ENCODE measurements at places on chromosomes 16 and 17.

- peak; percentile 62 for DNase-seq
Measured at GRCh38 chr17:50064253-50065001, 8.5 kb downstream of the ITGA3 start.

DNA sequence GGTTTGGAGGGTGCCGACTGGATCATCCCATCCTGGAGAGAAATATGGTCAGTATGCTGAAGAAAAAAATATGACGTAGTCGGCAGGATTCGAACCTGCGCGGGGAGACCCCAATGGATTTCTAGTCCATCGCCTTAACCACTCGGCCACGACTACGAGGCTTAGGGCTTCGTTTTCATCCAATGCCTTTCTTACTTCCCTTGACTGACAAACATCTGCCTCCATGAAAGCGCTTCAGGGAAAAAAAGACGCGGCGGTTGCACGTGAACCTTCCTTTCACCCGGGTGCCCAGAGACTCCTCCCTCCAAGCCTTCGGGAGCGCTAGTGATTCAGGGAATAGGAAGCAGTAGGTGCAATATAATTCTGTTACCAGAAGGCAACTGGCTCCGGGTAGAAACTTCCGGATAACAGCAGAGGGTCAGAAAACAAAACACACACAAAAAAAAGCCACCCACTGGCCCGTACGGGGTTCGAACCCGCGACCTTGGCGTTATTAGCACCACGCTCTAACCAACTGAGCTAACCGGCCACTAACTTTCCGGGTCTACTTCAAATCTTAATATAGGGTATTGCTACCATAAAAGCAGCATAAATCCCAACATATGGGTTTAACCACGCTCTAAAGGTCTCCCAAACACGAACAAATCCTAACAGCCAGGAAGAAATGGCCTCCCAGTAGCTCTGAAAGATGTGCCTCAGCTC lies 16.3 kb upstream of the AURKB start:
- DNase-seq = no peak

DNA sequence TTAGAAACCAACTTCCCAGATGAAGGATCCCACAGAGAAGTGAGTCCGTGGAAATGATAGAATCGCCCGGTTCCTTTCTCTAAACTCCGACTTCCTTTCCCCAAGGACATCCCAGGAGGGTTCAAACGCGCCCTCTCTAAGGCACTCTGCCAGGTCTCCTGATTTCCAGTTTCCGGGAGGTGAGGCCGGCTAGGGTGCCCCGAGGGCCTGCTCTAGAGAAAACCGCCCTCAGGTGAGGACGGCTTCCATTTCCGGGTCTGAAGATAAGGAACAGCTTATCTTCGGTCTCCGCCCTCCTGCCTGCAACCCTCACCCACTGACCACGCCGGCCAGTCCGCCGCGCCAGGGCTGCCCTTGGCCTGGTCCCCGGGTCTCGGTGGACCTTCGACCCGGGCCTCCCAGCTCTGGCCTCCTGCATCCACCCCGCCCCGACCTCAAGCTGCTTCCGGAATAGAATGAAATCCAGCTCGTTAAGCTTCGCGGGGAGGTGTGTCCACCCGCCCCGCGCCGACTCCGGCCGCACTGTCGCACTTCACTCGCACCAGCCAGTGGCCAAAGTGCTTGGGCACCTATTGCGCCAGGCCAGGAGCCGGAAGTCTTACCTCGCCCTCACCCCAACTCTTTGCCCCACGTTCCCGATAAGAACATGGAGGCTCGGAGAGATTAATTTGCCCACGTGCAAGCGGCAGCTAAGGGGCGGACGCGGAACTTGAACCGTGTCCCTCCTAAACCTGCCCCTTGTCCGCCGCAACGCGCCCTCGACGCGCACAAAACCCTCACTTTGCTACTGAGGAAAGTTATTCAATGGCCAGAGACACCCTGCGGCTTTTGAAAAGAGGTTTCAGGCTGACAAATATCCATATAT lies 836 bp upstream of the MMP15 start:
- no peak for DNase-seq

DNA sequence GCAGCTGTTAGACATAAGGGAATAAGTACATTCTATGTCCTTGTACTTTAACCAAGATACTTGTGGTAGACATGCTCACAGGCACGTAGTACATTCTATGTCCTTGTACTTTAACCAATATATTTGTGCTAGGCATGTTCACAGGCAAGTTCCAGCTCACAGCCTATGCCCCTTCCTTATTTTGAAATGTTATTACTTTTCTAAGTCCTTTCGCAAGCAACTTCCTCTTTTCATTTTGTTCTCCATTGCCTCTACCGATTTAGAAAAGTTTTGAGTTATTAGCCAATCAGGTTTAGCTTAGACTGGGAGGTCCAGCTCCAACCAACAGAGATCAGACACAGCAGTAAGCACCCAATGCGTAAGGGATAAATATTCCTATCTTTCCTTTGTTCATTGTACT lies 60.1 kb upstream of the NUDT7 start:
- DNase-seq = no peak

All from omental fat pad (tissue), 4 donors.